ENCODE measurements at places on chromosomes 7 and 10. TPM values are rescaled to one million over a fixed set of nuclear protein-coding genes. Genes with fewer than 3 reads are reported as not detected.

SLC29A4 gene
- polyA plus RNA-seq, result 45.5 TPM

TFR2 gene
- polyA plus RNA-seq, result 1.1 TPM

RTKN2 gene
- 0.16 TPM for polyA plus RNA-seq

SLC35G1 gene
- polyA plus RNA-seq, result 3.8 TPM

KIF20B gene
- polyA plus RNA-seq, result 0.34 TPM

ZC3HAV1L gene
- 0.99 TPM for polyA plus RNA-seq

GHRHR gene
- 0.47 TPM for polyA plus RNA-seq

ICA1 gene
- 35.8 TPM for polyA plus RNA-seq

GRCh38 chr10:130545697-130546096 lies 409.5 kb downstream of the GLRX3 start:
- H3K4me3 ChIP-seq, result no peak overlapping the region
- no peaks in the 10 kb centered on the region for H3K27me3 ChIP-seq
- H3K27ac ChIP-seq, result no peak overlapping the region
- H3K36me3 ChIP-seq, result no peaks in the 10 kb centered on the region

DNA sequence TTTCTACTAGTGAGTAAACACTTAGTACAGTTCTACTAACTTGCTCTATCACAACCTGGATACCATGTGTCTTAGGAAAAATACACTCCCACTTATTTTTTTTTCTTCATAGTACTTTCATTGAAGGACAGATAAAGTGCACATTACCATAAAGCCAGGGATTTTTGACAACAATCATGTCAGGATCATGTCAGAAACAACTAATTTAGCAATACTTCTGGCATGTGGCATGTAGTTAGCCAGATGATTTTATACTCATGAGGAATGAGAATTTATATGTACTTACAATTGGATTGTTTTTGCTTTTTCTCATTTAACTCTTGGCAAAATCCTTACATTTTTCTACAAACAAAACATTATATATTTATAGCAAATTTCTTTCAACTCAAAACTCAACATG lies 630.7 kb upstream of the GRM3 start:
- H3K27me3 ChIP-seq, result no peaks in the 10 kb centered on the region
- DNase-seq, result no peak
- H3K36me3 ChIP-seq, result no peaks in the 10 kb centered on the region
- no peak overlapping the region for H3K4me3 ChIP-seq

GRCh38 chr10:48744587-48744986 lies 59.9 kb downstream of the WDFY4 start:
- H3K4me3 ChIP-seq, result no peak overlapping the region
- no peak for DNase-seq
- H3K27me3 ChIP-seq, result no peaks in the 10 kb centered on the region
- no peak overlapping the region for H3K27ac ChIP-seq
- no peaks in the 10 kb centered on the region for H3K4me1 ChIP-seq
- H3K36me3 ChIP-seq, result no peaks in the 10 kb centered on the region

- H3K4me1 ChIP-seq, result peaks cover 11% of the 10 kb centered on the region
- H3K4me3 ChIP-seq, result no peak overlapping the region
- no peaks in the 10 kb centered on the region for H3K36me3 ChIP-seq
- DNase-seq, result no peak
Observed at GRCh38 chr10:114634609-114634979, 23.5 kb downstream of the ABLIM1 start.

DNA sequence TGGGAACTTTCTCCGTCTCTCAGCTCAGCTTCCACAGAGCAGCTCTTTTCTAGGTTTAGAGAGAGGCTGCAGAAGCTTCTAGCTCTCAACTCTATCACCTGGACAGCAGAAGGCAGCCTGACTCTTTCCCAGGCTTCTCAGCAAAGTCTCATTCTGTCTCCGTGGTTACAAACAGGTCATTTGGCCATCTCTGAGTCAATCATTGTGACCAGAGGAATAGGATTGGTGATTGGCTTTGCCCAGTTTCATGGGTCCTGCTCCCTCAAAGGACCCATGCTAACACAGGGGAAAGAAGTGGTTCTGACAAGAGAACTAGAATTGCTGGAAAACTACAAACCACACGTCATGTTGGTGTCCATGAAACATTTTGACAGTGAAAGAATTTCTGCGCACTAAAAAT lies 43.6 kb downstream of the PRR15 start:
- no peak overlapping the region for H3K4me3 ChIP-seq
- DNase-seq, result no peak
- no peaks in the 10 kb centered on the region for H3K4me1 ChIP-seq
- H3K27ac ChIP-seq, result no peak overlapping the region
- no peaks in the 10 kb centered on the region for H3K27me3 ChIP-seq

GRCh38 chr7:78013386-78013785 lies 214.8 kb downstream of the PHTF2 start:
- no peaks in the 10 kb centered on the region for H3K27me3 ChIP-seq
- H3K27ac ChIP-seq, result no peak overlapping the region
- no peak for DNase-seq
- H3K36me3 ChIP-seq, result no peaks in the 10 kb centered on the region
- no peak overlapping the region for H3K4me3 ChIP-seq

DNA sequence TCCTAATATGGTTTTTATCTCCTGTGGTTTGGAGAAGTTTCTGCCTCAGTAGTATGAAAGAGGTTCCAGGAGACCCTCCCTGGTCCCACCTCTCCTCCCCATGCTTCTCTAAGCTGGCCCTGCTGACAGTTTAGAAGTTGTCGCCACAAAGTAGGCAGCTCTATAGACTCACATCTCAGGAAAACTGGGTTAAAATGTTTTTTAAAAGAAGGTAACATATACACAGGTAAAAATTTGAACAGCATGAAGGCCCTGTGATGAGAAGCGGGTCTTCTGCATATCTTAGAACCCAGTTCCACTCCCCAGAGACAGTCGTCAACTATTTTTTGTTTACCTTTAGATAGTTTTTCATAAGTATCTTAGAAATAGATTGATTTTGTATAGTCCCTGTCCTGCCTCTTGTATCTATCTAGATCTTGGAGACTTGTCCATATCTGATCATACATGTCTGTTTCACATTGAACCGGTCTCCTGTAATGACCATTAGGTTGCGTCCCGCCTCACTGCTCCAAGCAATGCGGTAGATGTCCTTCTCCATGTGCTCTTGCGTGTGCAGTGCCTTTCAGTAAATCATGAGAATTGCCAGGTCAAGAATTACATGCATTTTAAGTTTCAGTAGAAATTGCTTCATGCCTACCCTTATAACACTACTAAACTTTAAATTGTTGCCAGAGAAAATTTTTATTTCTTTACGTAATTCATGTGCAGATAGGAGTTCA lies 2.2 kb downstream of the DUSP5 start:
- H3K4me1 ChIP-seq, result peaks cover 6% of the 10 kb centered on the region
- no peaks in the 10 kb centered on the region for H3K27me3 ChIP-seq
- DNase-seq, result no peak
- peak overlapping the region; percentile 84 for H3K4me3 ChIP-seq
- H3K27ac ChIP-seq, result no peak overlapping the region

- no peak for DNase-seq
- H3K4me3 ChIP-seq, result no peak overlapping the region
- no peaks in the 10 kb centered on the region for H3K4me1 ChIP-seq
- H3K36me3 ChIP-seq, result no peaks in the 10 kb centered on the region
- H3K27me3 ChIP-seq, result no peaks in the 10 kb centered on the region
Observed at GRCh38 chr10:4546500-4546899, 279.5 kb upstream of the AKR1E2 start.

- no peak overlapping the region for H3K4me3 ChIP-seq
- H3K27ac ChIP-seq, result no peak overlapping the region
- H3K4me1 ChIP-seq, result no peaks in the 10 kb centered on the region
- H3K27me3 ChIP-seq, result no peaks in the 10 kb centered on the region
- no peaks in the 10 kb centered on the region for H3K36me3 ChIP-seq
- DNase-seq, result no peak
Observed at GRCh38 chr7:45184326-45185027, 26.9 kb downstream of the RAMP3 start.

DNA sequence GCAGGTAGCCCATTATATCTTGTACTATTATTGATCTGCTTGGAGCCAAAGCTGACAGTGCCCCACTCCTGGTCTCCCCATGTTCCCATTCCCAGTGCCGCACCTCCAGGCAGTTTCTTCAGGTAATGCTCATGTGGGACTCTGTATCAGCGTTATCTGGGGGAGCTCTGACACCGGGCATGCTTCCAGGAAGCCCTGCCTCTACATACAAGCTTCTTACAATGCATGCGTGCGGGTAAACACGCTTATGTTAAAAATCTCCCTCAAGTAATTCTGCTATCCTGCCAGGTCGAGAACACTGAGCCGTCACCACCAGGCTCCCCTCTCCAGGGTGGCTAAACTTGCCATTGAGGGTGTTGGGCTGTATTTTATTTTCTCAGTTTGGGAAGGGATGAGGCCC lies 61.6 kb upstream of the LBX1 start:
- H3K27ac ChIP-seq, result no peak overlapping the region
- H3K4me3 ChIP-seq, result no peak overlapping the region
- H3K36me3 ChIP-seq, result no peaks in the 10 kb centered on the region
- DNase-seq, result no peak
- no peaks in the 10 kb centered on the region for H3K27me3 ChIP-seq

DNA sequence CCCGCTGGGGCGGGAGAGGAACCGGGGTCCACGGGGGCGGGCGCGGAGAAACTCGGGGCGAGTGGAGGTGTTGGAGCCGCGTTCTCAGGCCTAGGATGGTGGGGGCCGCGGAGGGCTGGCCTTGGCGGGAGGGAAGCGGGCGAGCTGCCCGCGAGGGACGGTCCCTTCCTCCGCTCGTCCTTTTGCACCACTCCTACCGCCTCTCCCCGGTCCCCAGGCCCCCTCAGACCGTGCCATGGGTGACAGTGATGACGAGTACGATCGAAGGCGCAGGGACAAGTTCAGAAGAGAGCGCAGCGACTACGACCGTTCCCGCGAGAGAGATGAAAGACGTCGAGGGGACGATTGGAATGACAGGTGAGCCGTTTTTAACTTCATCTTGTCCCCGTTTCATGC lies 451 bp downstream of the SRRT start:
- peaks cover 8% of the 10 kb centered on the region for H3K4me1 ChIP-seq
- H3K4me3 ChIP-seq, result peak overlapping the region; percentile 97
- no peaks in the 10 kb centered on the region for H3K27me3 ChIP-seq
- DNase-seq, result no peak
- peaks cover 13% of the 10 kb centered on the region for H3K36me3 ChIP-seq

DNA sequence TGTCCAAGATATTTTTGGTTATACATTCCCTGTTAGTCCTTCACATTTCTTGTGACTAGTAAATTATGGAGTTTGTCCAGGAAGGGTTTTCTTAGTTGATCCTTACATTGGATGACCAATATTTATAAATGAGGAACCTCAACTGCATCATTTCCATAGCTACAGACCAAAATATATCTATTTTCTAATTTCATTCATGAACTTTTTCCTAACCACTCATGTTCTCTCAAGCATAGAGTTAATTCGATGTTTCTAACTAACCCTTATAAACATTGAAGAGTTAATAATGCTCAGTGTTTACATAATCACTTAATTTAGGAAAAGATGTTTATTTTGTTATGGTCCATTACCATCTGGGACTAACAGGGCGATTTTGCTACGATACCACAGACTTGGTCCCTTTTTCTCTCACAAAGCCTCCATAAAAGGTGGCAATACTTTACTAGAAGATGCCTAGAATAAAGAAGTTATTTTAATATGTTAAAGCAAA lies 591.0 kb downstream of the MAGI2 start:
- no peaks in the 10 kb centered on the region for H3K4me1 ChIP-seq
- no peaks in the 10 kb centered on the region for H3K27me3 ChIP-seq
- no peak overlapping the region for H3K4me3 ChIP-seq
- no peak for DNase-seq

DNA sequence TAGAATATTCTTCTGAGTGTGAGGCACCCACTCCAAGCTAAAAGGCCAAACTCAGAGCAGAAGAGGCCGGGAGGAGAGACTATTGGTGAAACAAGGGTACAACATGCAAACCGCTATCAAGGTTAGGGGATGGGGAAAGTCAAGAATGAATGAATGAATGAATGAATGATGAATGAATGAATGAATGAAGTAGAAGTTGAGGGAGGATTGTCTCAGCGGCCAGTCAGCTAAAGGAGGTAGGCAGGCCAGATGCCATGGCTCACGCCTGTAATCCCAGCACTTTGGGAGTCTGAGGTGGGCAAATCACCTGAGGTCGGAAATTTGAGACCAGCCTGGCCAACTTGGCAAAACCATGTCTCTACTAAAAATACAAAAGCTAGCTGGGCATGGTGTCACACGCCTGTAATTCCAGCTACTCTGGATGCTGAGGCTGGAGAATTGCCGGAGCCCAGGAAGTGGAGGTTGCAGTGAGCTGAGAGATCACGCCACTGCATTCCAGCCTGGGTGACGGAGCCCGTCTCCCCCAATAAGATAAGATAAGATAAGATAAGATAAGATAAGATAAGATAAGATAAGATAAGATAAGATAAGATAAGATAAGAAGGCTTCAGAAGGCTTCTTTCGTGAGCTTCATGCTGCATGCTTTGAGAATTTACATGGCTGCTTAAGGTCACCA lies 250.8 kb downstream of the CCDC3 start:
- no peaks in the 10 kb centered on the region for H3K36me3 ChIP-seq
- H3K4me3 ChIP-seq, result no peak overlapping the region
- no peaks in the 10 kb centered on the region for H3K27me3 ChIP-seq
- DNase-seq, result no peak

DNA sequence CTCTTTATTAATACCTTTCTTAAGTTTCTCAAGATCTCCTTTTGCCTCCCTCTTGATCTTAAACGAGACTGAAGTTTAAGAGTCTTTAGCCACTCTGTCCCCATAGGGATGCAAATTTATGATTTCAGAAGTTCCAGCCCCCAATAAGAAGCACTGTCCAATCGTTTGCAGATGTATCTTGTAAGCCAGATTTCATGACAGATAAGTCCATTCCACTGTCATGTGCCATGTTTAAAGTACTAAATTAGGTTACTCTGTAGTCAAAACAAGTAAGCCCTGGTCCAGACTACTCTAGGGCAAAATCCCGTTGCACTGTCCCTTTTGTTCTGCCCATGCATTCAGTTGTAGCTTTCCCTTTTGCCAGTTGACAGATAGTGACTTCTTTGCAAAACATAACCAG lies 157.2 kb upstream of the KAT6B start:
- no peak for DNase-seq
- no peak overlapping the region for H3K27ac ChIP-seq
- no peaks in the 10 kb centered on the region for H3K27me3 ChIP-seq
- no peaks in the 10 kb centered on the region for H3K36me3 ChIP-seq

DNA sequence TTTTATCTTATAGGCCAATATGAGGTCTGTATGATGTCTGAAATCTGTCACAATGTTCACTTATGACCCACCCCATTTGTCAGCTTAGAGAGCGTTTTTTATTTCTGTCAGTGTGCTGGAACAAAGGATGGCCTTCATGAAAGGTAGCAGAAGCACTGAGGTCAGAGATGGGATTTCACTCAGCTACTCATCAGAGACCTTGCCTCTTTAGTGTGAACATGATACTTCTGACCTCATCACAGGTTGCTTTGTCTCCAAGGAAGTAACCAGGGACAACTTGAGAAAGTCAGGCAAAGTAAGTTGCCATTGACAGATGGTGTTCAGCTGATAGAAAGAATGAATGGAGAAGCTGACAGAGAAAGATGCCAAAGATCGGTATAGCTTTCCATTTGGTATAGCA lies 16.3 kb downstream of the YAE1 start:
- no peak overlapping the region for H3K4me3 ChIP-seq
- no peak overlapping the region for H3K27ac ChIP-seq
- no peaks in the 10 kb centered on the region for H3K27me3 ChIP-seq

- H3K27ac ChIP-seq, result no peak overlapping the region
- no peaks in the 10 kb centered on the region for H3K36me3 ChIP-seq
- DNase-seq, result no peak
- H3K4me3 ChIP-seq, result no peak overlapping the region
Observed at GRCh38 chr10:58820861-58821751, 308.4 kb downstream of the BICC1 start.

Measured in pancreas (tissue), 10 donors.